CD4-positive, alpha-beta T cell (primary cell): ENCODE measurements at places on chromosomes 1 and 21.

DNA sequence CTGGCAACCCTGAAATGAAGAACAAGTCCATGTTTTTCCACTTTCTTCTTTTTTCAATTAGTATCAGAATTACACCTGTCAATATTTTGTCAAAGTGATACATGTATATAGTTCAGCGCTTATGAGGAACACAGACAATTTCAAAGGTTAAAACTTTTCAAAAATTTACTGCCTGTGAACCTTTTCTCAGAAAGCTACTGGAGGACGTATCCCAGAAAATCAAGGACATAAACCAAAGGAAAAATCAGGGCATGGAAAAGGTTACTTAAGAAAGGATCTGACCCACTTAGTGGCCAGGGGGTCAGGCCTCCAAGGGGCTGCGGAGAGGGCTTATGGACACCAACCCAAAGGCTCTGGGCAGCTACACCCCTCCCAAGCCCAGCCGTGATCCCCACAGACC lies 81.1 kb upstream of the ACTRT2 start:
- DNase-seq, result no peak

DNA sequence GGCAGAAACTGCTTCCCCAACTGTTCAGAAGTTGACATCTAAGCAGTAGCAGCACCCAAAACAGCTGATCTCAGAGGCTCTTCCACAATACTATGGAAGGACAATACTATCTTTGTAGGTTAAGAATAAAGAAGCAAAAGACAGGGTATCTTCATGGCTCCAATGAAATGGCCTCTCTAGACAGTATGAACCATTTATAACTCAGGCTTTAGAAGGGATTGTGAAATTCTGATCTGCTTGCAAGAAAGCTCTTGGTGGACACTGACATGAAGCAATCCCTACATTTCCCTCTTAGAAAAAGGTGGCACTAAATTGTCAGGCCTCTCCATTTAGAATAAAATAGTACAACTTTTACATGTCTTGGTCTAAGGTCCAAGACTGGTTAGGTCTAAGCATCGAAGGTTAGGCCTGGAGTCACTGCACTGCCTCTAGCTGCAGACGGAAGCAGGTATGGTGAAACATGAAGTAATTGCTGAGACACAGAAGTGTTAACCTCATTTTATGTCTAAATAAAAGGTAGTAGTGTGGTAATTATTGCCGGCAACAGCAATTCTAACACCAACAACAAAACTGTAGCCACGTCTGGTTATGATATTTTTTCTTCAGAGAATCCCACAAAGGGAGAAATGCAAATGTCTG lies 50.6 kb upstream of the HP1BP3 start:
- no peak for DNase-seq

GRCh38 chr1:68218490-68218889 lies 13.8 kb downstream of the WLS start:
- DNase-seq, result no peak

DNA sequence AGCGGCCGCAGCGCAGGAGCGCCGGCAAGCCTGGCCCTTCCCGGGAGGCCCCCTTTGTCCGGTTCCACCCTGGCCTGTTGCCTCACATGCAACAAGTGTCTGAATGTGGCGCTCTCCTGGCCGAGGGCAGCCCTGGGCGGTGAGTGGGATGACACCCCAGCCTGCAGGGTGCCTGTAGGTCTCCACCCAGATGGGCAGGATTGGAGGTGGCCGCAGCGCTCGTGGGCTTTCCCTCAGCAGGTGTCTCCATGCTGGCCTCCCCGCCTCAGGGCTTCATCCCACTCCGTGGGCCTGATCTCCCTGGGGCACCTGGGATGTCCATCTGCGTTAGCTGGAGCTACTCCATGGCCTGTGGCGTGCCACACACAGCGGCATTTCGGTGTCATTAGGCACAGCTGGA lies 1.5 kb downstream of the MIB2 start:
- no peak for DNase-seq

DNA sequence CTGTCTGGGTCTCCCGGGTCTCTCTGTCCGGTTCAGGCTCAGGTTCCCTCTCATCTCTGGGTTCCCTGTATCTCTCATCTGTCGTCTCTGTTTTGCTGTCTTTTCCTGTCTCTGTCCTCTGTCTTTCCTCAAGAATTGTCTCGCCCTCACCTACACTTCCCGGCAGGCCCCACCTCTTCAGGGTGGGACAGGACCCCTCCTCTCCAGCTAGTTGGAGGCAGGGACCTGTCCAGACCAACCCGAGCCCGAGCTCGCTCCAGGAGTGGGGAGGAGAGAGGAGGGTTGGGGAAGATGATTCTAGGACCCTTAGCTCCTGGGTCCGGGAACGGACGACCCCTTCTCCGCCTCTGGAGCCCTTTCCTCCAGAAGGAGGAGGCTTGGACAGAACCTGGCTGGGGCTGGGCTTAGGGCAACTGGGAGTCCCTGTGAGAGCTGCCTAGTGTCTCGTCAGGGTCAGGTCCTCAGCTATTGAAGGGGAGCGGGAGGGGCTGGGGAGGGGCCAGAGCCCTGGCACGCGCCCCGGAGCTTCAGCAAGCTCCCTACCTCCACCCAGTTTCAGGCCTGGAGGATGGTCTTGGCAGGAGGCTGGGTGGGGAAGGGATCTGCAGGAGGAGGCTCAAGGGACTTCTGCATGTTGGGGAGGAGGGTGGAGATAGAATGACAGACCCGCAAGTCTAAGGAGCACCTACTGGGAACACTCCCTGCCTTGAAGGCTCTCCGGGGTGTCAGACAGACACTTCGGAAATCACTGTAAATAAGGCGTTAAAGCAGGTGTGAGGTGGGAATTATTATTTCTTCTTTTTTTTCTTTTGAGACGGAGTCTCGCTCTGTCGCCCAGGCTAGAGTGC lies 26.3 kb upstream of the EPB41 start:
- no peak for DNase-seq

- no peak for DNase-seq
These were observed 918 bp upstream of the RASAL2 start for GRCh38 chr1:178092878-178093493.

- no peak for DNase-seq
These were observed 6.3 kb upstream of the CFAP410 start for GRCh38 chr21:44345495-44345894.

- DNase-seq, result no peak
These were observed 42.3 kb downstream of the HMCN1 start for GRCh38 chr1:185776522-185776921.

- no peak for DNase-seq
These were observed 686 bp downstream of the KMO start for GRCh38 chr1:241532864-241533263.

- no peak for DNase-seq
These were observed 3.6 kb downstream of the MYOG start for GRCh38 chr1:203082231-203082505.

DNA sequence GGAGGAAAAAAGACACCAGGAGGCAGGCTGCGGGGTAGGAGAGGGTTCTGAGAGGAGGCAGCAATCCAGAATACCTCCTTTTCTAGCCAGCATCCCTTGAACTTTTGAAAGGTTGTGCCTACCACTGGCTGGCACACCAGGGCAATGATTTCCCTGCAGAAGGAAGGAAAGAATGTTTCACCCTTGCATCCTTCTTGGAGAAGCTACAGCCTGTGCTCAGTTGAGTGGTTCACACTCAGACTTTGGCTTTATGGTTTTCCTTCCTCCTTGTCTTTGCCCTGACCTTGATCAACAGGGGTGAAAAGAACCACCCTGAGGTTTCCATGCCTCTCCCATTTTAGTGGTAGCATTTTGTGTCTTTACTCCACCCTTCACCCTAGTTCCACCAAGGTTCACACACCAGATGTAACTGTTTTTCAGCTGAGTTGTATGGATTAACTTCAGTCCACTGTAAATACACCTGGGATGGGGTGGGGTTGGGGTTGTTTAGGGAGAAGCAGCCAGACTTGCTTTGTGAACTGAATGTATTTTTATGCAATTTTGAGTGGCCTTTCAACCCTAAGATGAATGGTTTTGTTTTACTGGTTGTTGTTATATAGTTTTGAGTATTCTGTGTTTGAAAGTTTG lies 122.3 kb downstream of the SYT2 start:
- DNase-seq, result no peak

GRCh38 chr1:193929374-193930033 lies 743.1 kb upstream of the B3GALT2 start:
- no peak for DNase-seq

DNA sequence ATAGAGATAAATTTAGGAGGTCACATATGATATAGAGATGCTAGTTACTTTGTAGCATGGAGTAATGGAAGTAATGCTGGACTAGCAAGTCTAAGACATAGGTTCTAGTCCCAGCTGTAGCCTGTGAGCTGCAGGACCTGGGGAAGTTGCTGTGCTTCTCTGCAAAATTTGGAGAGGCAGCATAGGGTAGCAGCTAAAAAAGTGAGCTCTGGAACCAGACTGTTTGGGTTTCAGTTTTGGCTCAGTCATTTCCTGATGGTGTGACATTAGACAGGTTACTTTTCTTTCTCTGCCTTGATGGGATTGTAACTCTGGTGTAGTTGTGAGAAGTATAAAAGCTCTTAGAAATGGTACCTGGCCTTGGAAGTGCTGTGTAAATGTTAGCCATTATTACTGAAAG lies 3.3 kb downstream of the METTL13 start:
- DNase-seq, result no peak
